ENCODE measurements at places on chromosomes 1 and 21.

DNA sequence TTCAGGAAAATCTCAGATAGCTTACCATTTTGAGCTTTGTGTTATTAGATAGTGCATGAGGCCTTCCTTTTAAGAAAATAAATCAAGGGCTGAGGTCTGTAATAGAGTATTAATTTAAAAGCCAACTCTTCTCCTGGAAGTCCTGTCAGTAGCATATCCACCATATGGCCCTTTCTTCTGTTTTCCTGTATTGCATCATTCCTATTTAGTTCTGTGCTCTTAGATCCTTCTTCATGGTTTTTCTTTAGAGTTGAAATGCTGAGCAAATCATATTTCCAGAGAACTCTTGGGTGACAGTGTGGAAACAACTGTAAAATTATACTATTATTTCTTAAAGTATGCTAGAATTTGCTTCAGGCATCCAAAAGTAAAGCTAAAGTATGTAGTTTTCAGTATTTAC lies 91.7 kb downstream of the TTC3 start:
- DNase-seq = no peak

DNA sequence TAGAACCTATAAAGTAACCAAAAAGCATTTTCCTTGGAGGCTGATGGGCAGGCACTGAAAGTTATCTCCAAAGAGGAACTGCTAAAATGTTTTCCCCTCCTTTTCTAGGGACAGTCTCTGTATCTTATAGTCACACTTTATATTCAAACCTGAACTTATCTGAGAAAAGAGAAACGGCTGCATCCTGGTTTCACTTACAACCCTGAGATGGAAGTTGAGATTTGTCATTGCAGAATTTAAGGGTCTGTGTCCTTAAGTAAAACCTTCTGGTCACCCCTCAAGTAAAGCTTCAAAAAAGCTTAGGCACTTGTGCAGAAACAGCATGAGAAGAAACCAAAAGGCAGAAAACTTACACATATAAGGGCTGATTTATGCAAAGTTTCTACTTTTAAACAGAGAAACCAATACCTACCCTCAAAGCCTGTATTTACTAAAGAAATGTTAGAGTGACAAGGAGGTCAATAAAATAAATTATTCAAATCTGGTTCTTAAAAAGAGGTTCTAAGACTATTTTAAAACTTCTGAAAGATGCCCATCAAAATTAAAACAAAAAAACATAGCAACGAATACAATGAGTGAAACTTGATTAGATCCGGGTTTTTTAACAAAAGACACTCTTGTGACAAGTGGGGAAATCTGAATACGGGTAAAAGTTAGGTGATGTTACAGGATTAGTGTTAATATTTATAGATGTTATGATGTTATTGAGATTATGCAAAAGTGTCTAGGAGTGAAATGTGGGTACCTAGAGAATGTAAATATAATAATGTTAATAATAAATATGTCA lies 9.9 kb downstream of the CD58 start:
- no peak for DNase-seq

GRCh38 chr1:7550981-7551380 lies 220.1 kb upstream of the VAMP3 start:
- DNase-seq = no peak

GRCh38 chr1:175597969-175598765 lies 145.2 kb downstream of the TNR start:
- DNase-seq = no peak

GRCh38 chr1:38488162-38488898 lies 371.2 kb downstream of the RRAGC start:
- no peak for DNase-seq

- no peak for DNase-seq
Observed at GRCh38 chr21:37904856-37905255, 11.4 kb downstream of the KCNJ6 start.

- no peak for DNase-seq
Observed at GRCh38 chr1:13867603-13868002, 167.6 kb downstream of the PRDM2 start.

- DNase-seq = no peak
Observed at GRCh38 chr1:204599098-204599497, 82.9 kb downstream of the MDM4 start.

GRCh38 chr1:169527451-169528214 lies 41.9 kb upstream of the SLC19A2 start:
- no peak for DNase-seq

DNA sequence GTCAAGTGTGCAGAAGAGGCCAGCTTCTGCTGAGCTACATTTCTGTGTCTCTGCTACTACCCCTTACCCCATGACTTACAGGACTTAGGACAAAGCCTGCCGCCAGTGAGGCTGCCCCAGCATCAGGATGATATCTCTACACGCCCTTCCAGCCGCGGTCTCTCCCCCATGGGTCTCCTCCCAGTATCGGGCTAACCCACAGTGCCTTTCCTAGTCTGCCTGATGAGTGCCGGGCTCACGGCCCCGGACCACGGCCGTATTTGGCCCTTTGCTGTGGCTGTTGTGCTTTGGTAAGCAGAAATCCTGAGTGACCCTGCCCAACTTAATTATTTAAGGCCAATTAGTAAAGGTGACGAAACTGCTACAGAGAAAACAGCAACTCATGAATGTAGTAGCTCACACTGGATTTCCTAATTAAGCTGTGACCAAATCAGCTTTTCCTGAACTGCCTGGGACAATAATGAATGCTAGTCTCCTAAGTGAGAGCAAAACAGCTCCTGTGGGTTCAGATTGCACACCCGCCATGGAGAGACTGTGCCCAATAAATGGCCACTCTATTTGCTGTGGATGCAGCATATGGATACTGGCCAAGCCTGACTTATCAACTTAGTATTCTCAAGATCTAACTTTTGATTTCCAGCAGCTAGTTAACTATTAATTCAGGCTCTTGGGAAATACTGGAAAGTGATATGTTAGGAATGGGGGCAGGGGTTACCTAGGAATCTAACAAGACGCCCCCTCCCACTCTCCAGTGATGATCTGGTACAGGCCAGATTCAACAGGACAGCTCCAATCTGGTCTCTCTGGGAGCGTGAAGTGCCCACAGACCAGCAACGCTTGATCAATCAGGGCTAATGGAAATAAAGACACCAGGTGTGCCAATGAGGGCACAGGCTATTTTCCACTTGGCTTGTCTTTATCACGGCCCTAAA lies 123.3 kb upstream of the IFFO2 start:
- no peak for DNase-seq

DNA sequence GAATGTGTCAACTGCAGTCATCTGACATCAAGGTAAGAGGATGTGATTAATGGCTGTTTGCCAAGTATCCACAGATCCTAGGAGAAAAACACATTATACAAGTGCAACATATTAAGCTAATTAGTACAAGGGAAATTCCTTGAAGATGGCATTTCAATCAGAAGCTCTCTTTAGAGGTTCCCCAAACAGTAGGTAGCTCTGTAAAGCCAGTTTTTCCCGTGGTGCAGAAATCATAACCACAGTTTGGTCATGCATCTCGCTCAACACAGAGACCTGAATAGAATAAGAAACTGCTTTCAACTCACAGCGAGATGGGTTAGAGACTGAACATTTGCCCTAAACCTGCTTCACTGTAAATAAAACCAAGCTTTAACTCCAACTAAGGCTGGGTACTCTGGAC lies 230.5 kb upstream of the CAMK1G start:
- DNase-seq = no peak

GRCh38 chr1:83964153-83964552 lies 34.8 kb downstream of the TTLL7 start:
- no peak for DNase-seq

DNA sequence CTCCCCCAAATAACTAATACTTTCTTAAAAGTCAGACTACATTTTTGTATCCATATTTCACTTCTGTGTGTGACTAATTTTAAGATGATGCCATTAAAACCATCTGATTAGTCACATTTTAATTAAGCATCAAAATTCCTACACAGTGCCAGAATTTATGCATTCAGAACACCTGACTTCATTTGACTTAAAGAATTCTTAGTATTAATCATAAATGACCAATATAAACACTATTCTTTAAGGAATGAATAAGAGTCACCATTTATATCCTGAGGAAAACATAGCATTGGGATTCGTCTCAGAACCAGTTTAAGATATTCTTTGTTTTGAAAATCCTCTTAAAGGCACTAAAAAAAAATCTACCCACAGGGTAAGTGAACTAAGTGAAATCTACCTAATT lies 37.0 kb downstream of the TM2D1 start:
- no peak for DNase-seq

DNA sequence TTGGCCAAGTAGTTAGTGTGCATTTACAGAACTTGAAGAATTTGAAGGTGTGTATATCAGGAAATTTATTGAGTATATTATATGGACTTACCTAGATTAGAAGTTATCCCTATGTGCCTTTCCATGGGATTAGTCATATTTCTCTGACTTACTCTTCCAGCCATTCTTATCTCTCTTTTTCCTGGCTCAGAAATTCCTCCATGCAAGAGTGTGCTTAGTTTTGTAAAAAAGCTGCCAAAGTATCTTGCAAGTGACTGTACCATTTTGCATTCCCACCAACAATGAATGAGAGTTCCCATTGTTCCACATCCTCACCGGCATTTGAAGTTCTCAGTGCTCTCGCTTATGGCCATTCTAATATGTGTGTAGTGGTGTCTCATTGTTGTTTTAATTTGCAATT lies 82.2 kb upstream of the GUCA2B start:
- DNase-seq = no peak

- DNase-seq = no peak
Observed at GRCh38 chr1:187313115-187313514, 484.4 kb downstream of the PLA2G4A start.

DNA sequence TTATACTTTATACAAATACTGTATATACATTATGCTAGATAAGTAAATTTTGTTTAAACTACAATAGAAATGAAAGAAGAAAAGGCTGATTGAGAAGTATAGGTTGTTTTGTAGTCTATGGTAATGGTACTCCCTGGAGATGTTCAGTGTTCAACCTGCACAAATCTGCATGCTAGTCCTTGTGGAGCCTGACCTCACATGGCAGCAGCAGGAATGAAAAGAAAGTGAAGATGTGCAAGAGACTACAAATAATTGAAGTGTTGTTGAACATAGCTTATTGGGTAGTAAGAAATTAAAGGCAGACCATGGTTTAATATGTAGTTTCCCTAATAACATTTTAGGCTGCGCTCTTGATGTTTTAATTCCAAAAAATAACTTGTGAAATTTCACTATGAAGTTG lies 201.2 kb downstream of the TGFB2 start:
- DNase-seq = no peak

GRCh38 chr1:189206617-189207016 lies 1271.0 kb downstream of the BRINP3 start:
- no peak for DNase-seq

DNA sequence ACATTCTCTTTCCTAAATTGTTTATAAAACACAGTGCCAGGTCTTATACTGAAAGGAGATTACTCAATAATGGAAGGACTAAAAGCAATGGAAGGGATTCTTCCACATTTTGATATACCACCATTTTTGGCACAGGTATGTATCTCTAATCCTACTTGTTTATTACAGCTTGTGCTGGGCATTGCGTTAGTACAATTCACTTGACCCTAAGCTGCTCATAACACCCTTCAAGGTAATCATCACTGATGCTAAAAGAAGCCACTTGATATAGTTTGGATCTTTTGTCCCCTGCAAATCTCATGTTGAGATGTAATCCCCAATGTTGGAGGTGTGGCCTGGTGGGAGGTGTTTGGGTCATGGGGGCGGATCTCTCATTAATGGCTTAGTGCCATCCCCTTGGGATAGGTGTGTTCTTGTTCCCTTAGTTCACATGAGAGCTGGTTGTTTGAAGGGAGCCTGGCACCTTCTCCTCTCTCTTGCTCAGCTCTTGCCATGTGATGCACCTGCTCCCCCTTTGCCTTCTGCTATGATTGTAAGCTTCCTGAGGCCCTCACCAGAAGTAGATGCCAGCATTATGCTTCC lies 71.1 kb downstream of the NIBAN1 start:
- no peak for DNase-seq

DNA sequence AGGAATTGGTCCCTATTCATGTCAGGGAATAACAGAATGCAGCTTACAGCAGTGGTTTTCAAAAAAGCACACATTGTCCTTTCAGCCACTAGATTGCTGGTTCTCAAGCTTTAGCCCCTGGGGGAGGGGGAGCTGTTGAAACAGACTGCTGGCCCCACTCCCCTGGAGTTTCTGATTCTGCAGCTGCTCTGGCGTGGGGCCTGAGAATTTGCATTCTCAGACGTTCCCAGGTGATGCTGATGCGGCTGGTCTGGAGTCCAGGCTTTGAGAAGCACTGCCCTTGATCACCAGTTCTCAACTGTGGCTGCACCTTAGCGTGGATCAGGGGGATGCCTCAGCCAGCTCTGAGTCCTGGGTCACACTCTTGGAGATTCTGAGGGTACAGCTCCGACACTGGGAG lies 62.7 kb upstream of the LAPTM5 start:
- no peak for DNase-seq

GRCh38 chr1:153779781-153780541 lies 4.8 kb downstream of the SLC27A3 start:
- no peak for DNase-seq

All from neural crest cell (in vitro differentiated cells).